ENCODE measurements at places on chromosomes 7 and 10.

DNA sequence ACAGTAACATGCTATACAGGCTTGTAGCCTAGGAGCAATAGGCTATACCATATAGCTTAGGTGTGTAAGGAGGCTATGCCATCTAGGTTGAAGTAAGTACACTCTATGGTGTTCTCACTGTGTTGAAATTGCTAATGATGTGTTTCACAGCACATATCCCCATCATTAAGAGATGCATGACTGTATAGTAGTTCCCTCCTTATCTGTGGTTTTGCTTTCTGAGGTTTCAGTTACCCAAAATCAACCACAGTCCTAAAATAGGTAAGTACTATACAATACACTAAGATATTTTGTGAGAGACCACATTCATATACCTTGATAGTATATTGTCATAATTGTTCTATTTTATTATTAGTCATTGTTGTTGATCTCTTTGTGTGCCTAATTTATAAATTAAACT, 12.7 kb downstream of the FZD1 start:
- no peak for DNase-seq

GRCh38 chr10:89369156-89370105, 8.4 kb upstream of the IFIT1B start:
- peak; percentile 37 for DNase-seq

DNA sequence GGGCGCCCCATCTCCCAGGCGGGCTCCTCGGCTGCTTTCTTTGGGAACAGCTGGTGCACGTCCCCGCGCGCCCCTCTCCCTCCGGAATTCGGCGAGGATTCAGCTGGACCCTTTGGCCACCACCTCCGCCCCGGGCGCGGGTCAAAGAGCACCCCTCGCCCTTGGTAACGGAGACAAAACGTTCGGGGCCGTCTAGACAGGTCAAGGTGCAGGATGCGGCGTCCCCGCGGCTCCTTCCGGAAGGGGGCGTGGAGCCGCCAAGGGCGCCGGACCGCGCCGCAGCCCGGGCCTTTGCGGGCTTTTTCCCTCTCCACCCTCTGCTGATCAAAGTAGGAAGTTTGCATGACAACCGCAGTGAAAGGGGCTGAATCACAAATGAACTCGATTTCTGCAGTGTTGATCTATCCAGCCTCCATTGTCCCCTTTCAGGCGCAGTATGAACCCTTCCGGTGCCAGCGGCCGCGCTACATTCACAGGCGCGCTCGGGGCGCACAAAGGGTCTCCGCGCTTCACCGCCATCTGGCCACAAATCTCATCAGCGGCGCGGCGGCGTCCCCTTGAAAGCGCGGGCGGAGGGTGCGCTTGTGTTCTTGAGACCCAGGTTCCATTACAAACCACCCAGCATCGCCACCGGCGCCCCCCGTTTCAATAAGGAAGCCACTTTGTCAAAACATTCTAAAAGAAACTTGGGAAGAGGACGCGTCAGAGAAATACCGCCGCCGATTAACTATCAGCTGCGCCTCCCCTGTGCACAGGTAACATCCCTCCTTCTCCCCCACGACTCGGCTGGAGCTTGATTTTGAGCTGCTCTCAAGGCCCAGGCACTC, 36.4 kb downstream of the CNPY1 start:
- DNase-seq: no peak

- DNase-seq: no peak
Observed at GRCh38 chr10:104735757-104736391, 94.8 kb downstream of the SORCS3 start.

DNA sequence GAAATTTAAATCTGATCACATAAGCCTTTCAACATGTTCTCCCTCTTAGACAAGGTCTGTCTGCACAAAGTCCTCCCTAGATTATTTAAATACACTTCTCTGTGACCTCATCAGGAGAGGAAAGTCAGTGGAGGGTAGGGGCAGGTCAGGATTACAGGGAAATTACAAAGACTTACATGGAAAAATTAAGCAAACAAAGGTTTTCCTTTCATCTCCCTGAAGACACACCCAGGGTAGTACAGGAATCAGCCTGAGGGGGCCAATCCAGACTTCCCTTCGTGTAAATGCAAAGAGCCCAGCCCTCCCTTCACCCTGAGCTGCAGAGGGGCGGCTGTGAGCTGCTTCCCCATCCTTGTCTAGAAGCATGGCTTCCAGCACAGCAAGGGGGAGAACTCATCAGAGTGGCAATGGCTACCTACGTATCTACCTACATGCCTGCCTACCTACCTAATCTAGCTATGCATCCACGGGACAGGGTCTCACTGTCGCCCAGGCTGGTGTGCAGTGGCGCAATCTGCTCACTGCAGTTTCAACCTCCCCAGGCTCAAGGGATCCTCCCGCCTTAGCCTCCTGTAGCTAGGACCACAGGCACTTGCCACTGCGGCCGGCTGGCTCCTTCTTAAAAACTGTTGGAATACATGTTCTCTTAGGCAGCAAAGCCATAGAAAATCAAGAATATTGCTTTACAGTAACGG, 33.2 kb downstream of the PITRM1 start:
- DNase-seq: no peak

GRCh38 chr7:128918016-128918665, 7.6 kb upstream of the KCP start:
- no peak for DNase-seq

- DNase-seq: no peak
Observed at GRCh38 chr7:109552017-109552416, 982.3 kb downstream of the DNAJB9 start.

DNA sequence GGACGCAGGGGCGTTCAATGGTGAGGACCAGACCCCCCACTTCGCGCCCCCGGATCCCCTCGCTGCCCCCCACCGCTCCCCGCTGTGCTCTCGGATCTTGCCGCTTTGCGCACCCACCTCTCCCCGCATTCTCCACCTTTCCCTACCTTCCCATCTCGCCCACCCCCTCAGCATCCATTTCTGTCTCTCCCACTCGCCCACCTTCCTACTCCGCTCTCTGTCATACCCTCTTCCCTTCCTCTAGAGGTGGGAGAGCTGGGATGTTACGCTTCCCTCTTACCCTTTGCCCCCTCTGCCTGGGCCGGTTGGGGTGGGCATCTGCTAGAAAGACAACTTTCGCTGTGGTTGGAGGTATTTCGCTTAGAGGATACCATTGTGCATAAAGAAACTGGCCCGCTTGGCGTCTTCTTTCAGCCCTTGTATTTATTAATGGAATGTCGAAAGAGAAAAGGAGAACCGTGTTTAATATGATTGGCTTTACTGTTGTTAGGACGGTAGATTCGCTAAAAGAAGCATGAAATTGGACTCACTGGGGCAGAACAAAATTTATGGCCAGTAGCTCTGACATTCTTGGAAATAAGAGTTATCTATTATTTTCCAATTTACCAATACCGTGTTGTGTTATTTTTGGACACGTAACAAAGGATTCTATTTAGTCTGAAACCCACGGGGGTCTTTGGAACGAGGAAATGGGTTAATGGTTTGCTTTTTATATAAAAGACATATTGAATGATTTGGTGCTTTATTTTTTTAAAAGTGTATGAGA, 873 bp downstream of the PRKAR2B start:
- no peak for DNase-seq

DNA sequence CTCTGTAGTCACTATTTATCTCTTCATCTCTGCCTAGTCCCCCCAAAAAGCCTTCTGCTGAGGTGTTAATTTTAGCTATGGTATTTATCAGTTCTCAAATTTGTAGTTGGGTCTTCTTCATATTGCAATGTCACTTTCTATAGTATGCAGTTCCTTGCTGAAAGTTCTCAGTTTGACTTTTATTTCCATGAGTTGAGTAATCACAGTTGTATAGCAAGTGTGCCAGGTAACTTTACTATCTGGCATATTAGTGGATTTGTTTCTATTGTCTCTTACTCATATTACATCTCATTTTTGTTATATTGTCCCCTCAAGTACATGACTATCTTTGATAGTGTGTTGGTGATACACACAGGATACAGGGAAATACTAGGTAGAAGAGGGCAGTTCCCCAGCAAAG, 152.8 kb downstream of the CUBN start:
- DNase-seq: no peak

DNA sequence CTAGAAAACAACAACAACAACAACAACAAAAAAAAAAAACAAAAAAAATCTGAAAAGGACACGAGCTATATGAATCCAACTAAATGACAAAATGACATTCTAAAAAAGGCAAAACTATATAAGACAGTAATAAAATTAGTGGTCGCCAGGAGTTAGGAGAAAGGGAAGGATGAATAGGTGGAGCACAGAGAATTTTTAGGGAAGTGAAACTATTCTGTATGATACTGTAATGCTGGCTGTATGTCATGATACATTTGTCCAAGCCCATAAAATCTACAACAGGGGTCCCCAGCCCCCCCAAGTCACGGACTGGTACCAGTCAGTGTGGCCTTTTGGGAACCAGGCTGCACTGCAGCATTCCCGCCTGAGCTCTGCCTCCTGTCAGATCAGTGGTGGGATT, 2.8 kb upstream of the PUS7 start:
- DNase-seq: no peak

- DNase-seq: no peak
Observed at GRCh38 chr10:107915215-107915610, 750.7 kb upstream of the SORCS1 start.

- no peak for DNase-seq
Observed at GRCh38 chr7:101238226-101239182, 902 bp upstream of the CLDN15 start.
